ENCODE measurements at places on chromosomes 16 and 17. TPM values are rescaled to one million over a fixed set of nuclear protein-coding genes. Genes with fewer than 3 reads are reported as not detected.

DNA sequence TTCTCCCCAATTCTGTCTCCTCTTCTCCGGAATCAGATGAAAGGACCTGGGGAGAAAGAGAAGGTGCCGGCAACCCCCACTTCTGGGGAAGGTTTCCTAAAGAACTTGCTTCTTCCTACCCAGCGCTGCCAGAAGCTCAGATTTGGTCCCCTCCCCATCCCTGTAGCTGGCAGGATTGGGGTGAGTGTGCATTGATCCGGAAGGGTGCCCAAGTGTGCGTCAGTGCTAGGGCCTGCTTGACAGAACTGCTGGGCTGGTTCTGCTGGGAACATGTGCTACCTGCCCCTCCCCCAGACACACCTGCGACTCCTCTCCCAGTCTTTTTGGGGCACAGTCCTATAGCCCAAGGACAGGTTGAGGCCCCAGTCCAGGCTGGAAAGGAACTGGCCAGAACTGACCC, 3.3 kb downstream of the ARL4D start:
- H3K27ac ChIP-seq = no peak overlapping the region
- no peak for DNase-seq
- H3K4me3 ChIP-seq = no peak overlapping the region
- H3K27me3 ChIP-seq = no peaks in the 10 kb centered on the region
- no peaks in the 10 kb centered on the region for H3K36me3 ChIP-seq

- H3K36me3 ChIP-seq = no peaks in the 10 kb centered on the region
- no peaks in the 10 kb centered on the region for H3K27me3 ChIP-seq
- H3K27ac ChIP-seq = no peak overlapping the region
- no peak overlapping the region for H3K4me3 ChIP-seq
Observed at GRCh38 chr17:53142890-53143289, 679.8 kb upstream of the KIF2B start.

GRCh38 chr17:45895969-45896785, 1.8 kb downstream of the MAPT start:
- peaks cover 6% of the 10 kb centered on the region for H3K27me3 ChIP-seq
- H3K36me3 ChIP-seq = no peaks in the 10 kb centered on the region
- H3K27ac ChIP-seq = no peak overlapping the region
- peaks cover 38% of the 10 kb centered on the region for H3K4me1 ChIP-seq

- H3K4me1 ChIP-seq = peaks cover 34% of the 10 kb centered on the region
- H3K27me3 ChIP-seq = no peaks in the 10 kb centered on the region
- no peak overlapping the region for H3K27ac ChIP-seq
Observed at GRCh38 chr16:19132898-19133297, 19.1 kb downstream of the ITPRIPL2 start.

GRCh38 chr17:72604518-72604917, 483.7 kb downstream of the SOX9 start:
- peak; percentile 82 for DNase-seq
- H3K4me3 ChIP-seq = no peak overlapping the region
- no peak overlapping the region for H3K27ac ChIP-seq
- H3K4me1 ChIP-seq = peaks cover 54% of the 10 kb centered on the region
- H3K27me3 ChIP-seq = no peaks in the 10 kb centered on the region
- H3K36me3 ChIP-seq = no peaks in the 10 kb centered on the region

- H3K27me3 ChIP-seq = peaks cover 7% of the 10 kb centered on the region
- peaks cover 80% of the 10 kb centered on the region for H3K4me1 ChIP-seq
- peak overlapping the region; percentile 62 for H3K4me3 ChIP-seq
- DNase-seq = no peak
- H3K27ac ChIP-seq = no peak overlapping the region
Observed at GRCh38 chr17:38671939-38672720, 2.6 kb downstream of the EPOP start.

GRCh38 chr16:22318690-22319358, 21.6 kb downstream of the POLR3E start:
- peak; percentile 45 for DNase-seq
- H3K36me3 ChIP-seq = peaks cover 96% of the 10 kb centered on the region
- H3K27me3 ChIP-seq = no peaks in the 10 kb centered on the region
- H3K27ac ChIP-seq = no peak overlapping the region

- H3K4me1 ChIP-seq = peaks cover 6% of the 10 kb centered on the region
- H3K27me3 ChIP-seq = no peaks in the 10 kb centered on the region
- H3K27ac ChIP-seq = no peak overlapping the region
- no peak overlapping the region for H3K4me3 ChIP-seq
- H3K36me3 ChIP-seq = no peaks in the 10 kb centered on the region
Observed at GRCh38 chr16:67339453-67339852, 12.8 kb downstream of the LRRC36 start.

GRCh38 chr17:705011-705410, 9.6 kb downstream of the VPS53 start:
- no peaks in the 10 kb centered on the region for H3K27me3 ChIP-seq
- H3K4me3 ChIP-seq = no peak overlapping the region
- no peak overlapping the region for H3K27ac ChIP-seq
- DNase-seq = no peak
- H3K36me3 ChIP-seq = peaks cover 16% of the 10 kb centered on the region

- peaks cover 21% of the 10 kb centered on the region for H3K27me3 ChIP-seq
- no peaks in the 10 kb centered on the region for H3K36me3 ChIP-seq
- DNase-seq = peak; percentile 35
- peaks cover 27% of the 10 kb centered on the region for H3K4me1 ChIP-seq
Observed at GRCh38 chr16:21277927-21278706, at the start of gene CRYM. CRYM (minus strand) TSS chr16:21278290; CDS start chr16:21278251, 39 bp downstream.

GRCh38 chr17:79737922-79738578, 7.3 kb downstream of the ENPP7 start:
- no peak overlapping the region for H3K4me3 ChIP-seq
- no peaks in the 10 kb centered on the region for H3K36me3 ChIP-seq
- H3K4me1 ChIP-seq = peaks cover 62% of the 10 kb centered on the region
- H3K27me3 ChIP-seq = peaks cover 7% of the 10 kb centered on the region

- no peaks in the 10 kb centered on the region for H3K4me1 ChIP-seq
- no peak for DNase-seq
- no peak overlapping the region for H3K4me3 ChIP-seq
- H3K36me3 ChIP-seq = 0 out of 2 replicates have a peak, but pooled peaks cover 1% of the 10 kb centered on the region
Observed at GRCh38 chr16:87974178-87974577, 22.9 kb downstream of the BANP start.

DNA sequence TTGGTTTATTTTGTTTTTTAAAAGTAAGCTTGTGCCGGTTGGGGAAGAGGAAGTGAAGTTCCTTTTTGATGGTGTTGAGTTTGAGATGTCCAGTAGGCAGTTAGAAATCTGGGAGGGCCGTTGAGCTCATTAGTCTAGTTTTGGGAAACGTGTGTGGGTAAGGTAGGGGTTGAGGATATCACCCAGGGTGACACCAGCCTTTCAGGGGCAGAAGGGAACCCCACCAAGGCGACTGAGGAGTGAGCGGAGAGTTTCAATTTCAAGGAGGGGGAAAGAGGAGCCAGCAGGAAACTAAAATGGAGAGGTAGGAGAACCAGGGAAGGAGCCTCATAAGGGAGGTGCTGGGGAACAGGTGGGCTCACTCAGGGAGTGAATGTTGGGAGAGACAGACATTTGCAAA, 22.7 kb downstream of the HAPSTR1 start:
- H3K4me1 ChIP-seq = peaks cover 71% of the 10 kb centered on the region
- H3K27ac ChIP-seq = peak overlapping the region; percentile 6
- no peaks in the 10 kb centered on the region for H3K27me3 ChIP-seq
- H3K4me3 ChIP-seq = no peak overlapping the region

DNA sequence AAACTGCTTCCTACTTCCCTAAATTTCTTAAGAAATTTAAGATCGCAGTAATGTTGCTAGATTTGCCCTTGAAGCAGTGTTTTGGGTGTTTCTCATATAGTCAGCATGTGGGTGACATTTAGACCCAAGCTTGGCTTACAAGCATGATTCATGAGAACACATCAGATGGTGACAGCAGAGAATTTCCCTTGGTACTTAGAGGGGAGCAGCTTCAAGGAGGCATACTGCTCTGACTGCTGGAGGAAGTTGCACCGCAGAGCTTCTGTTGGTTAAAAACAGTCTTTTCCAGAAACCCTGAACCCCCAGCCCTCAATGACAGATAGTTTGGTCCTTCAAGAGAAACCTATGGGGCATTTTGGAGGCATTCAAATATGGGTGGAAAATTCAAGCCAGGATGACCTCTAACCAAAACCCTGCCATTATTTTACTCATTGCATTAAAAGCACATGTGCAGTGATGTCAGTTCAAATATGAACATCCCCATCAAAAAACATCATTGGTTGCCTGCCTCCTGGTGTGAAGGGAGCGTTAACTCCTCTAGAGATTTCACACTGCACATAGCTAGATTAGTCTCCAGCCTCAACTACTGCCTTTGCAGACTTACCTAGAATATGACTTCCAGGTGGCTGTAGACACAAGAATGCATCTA, 201.5 kb upstream of the CACNG5 start:
- DNase-seq = no peak
- 0 out of 2 replicates have a peak, but pooled peaks cover 1% of the 10 kb centered on the region for H3K36me3 ChIP-seq
- no peaks in the 10 kb centered on the region for H3K4me1 ChIP-seq
- H3K27ac ChIP-seq = no peak overlapping the region

GRCh38 chr17:11638700-11639265, 40.5 kb downstream of the DNAH9 start:
- H3K27ac ChIP-seq = no peak overlapping the region
- DNase-seq = no peak
- H3K4me1 ChIP-seq = no peaks in the 10 kb centered on the region

- no peak overlapping the region for H3K27ac ChIP-seq
- no peak overlapping the region for H3K4me3 ChIP-seq
- H3K27me3 ChIP-seq = no peaks in the 10 kb centered on the region
- peaks cover 23% of the 10 kb centered on the region for H3K4me1 ChIP-seq
- H3K36me3 ChIP-seq = peaks cover 1% of the 10 kb centered on the region
Observed at GRCh38 chr17:44489581-44489980, 13.6 kb downstream of the GPATCH8 start.

GRCh38 chr17:65078441-65079160, 22.1 kb upstream of the GNA13 start:
- H3K36me3 ChIP-seq = no peaks in the 10 kb centered on the region
- no peak overlapping the region for H3K27ac ChIP-seq
- no peak for DNase-seq
- H3K4me1 ChIP-seq = peaks cover 18% of the 10 kb centered on the region
- H3K27me3 ChIP-seq = 0 out of 2 replicates have a peak, but pooled peaks cover 3% of the 10 kb centered on the region

DNA sequence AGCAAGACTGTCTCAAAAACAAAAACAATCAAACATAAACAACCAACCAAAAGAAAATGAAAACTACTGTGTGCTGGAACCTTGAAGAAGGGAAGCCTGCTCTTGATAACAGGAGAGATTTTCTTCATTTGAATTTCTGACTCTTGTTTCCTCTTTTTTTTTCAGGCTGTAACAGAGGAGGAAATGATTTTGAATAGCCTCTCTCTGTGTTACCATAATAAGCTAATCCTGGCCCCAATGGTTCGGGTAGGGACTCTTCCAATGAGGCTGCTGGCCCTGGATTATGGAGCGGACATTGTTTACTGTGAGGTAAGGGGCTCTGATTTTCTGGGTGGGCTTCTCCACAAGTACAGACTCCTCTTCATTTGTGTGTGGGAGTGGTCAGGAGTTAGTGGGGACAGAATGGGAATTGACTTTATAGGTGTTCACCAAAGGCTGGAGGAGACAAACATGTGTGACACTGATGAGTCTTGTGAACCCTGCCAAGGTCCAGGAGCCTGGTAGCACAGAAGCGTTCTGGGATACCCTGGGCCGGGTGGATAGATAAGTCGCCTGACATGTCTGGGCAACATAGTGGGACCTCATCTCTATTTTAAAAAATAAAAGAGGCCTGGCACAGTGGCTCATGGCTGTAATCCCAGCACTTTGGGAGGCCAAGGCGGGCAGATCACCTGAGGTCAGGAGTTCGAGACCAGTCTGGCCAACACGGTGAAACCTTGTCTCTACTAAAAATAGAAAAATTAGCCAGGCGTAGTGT, 14.9 kb downstream of the DUS2 start:
- peaks cover 5% of the 10 kb centered on the region for H3K4me1 ChIP-seq
- H3K27ac ChIP-seq = no peak overlapping the region
- H3K27me3 ChIP-seq = no peaks in the 10 kb centered on the region
- DNase-seq = no peak
- H3K4me3 ChIP-seq = no peak overlapping the region

- H3K27ac ChIP-seq = no peak overlapping the region
- peak overlapping the region; percentile 16 for H3K4me3 ChIP-seq
- H3K36me3 ChIP-seq = no peaks in the 10 kb centered on the region
Observed at GRCh38 chr16:1158456-1159324, 5.8 kb downstream of the CACNA1H start.

DNA sequence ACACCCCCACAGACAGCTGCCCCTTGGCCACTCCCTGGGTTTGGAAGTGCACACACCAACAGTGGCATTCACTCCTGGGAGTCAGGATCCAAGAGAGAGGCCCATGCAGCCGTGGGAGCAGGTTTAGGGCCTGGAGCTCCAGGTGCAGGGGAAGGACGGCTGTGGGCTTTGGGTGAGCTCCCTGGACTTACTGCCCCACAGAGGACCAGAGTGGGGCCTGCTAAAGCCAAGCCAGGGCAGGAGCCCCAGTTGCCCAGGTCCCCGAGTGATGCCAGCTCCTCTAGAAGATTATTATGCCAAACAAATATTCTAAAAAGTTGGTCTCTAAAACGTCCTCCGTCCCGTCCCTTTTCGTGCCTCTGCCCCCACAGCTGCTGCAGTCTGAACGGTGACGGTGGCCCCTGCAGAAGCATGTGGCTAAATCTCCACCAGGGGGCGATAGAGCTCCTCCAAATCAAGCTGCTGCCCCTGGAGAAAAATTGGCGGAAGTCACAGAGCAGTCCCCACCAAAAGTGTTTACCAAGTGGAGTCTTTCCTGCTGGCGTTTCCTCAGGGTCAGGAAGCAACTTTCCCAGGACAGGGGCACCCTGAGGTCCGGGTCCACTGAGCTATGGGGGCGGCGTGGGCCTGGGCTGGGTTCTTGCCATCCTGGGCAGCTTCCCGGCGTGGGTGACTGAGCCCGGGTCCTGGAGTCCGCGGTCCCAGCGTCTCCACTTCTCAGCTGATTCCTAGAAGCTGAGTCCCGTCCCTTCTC, 4.2 kb downstream of the ARMC7 start:
- DNase-seq = peak; percentile 84
- peaks cover 36% of the 10 kb centered on the region for H3K4me1 ChIP-seq
- H3K27ac ChIP-seq = peak overlapping the region; percentile 19
- peaks cover under 1% of the 10 kb centered on the region for H3K27me3 ChIP-seq

- H3K4me1 ChIP-seq = peaks cover 67% of the 10 kb centered on the region
- H3K27me3 ChIP-seq = no peaks in the 10 kb centered on the region
- DNase-seq = no peak
- H3K36me3 ChIP-seq = no peaks in the 10 kb centered on the region
Observed at GRCh38 chr16:31480851-31481536, 1.9 kb upstream of the SLC5A2 start.

- peak overlapping the region; percentile 62 for H3K27ac ChIP-seq
- peaks cover 70% of the 10 kb centered on the region for H3K4me1 ChIP-seq
- no peaks in the 10 kb centered on the region for H3K27me3 ChIP-seq
- H3K4me3 ChIP-seq = no peak overlapping the region
Observed at GRCh38 chr17:68482576-68483041, 25.3 kb upstream of the WIPI1 start.

DNA sequence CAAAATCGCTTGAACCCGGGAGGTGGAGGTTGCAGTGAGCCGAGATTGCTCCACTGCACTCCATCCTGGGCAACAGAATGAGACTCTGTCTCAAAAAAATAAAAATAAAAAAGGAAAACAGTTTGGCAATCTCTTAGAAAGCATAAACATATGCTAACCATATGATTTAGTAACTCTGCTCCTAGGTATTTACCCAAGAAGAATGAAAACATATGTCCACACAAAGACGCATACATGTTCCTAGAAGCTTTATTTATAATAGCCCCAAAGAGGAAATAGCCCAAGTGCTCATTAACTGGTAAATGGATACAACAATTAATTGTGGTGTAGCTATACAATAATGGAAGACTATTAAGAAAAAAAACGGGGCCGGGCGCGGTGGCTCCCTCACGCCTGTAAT, 18.5 kb upstream of the CDH1 start:
- no peak overlapping the region for H3K4me3 ChIP-seq
- H3K4me1 ChIP-seq = peaks cover 30% of the 10 kb centered on the region
- H3K27me3 ChIP-seq = no peaks in the 10 kb centered on the region

Gene PLEKHH3
- total RNA-seq = 19.9 TPM

Gene TVP23B
- 50.6 TPM for total RNA-seq

Gene STAC2
- not detected for total RNA-seq

Gene CEP295NL
- not detected for total RNA-seq

Gene IRX5
- total RNA-seq = not detected

Gene HNF1B
- total RNA-seq = 1.9 TPM

Gene TNK1
- 2.0 TPM for total RNA-seq

Gene CACNA1G
- total RNA-seq = 0.02 TPM

Gene DHRS7C
- not detected for total RNA-seq

Data from HepG2 (cell line).